ENCODE measurements at places on chromosomes 4 and X. TPM values are rescaled to one million over a fixed set of nuclear protein-coding genes. Genes with fewer than 3 reads are reported as not detected.

The GATA1 gene
- total RNA-seq, result 32.6 TPM

The IBSP gene
- total RNA-seq, result not detected

DNA sequence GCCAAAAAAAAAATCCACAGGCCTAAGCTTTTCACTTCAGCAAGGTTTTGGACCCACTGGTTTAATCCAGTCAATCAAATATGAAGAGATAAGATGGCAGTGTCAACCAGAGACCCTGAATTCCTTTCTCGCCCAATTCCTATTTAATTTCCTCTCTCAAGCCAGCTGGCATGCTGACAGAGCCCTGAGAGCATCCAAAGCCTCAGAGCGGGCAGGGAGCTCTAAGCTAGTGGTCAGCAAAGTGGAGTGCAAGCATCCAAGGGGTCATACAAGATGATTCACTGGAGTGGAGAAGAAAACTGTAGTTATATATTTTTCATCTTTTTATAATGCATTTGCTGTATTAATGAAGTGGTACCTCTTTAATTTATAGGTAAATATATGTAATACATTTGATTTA is 37.8 kb upstream of the PRPS2 start:
- DNase-seq, result no peak

- no peak for DNase-seq
These were observed 81.4 kb downstream of the TMEM131L start for GRCh38 chr4:153547520-153547919.

The STK26 gene
- total RNA-seq, result 17.8 TPM

The MAGEA2B gene
- total RNA-seq, result not detected

DNA sequence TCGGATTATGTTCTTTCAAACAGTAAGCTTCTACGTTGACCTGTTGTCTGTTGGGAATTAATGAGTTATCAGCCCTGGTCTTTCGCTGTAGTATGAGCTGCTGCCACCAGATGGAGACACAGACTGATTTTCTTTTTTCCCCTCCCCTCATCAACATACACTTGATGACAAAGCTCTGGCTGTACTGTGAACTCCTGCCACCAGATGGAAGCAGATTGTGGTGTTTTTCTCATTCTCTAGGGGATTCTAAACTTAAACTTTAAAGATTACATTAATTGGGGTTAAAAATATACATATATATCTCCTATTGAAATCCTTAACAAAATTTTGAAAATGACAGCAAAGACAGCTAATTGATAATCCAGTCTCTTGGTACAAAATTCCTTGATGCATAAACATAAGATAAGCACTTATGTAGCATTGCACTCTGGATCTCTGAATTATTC is 44.8 kb downstream of the SMS start:
- DNase-seq, result peak; percentile 82

DNA sequence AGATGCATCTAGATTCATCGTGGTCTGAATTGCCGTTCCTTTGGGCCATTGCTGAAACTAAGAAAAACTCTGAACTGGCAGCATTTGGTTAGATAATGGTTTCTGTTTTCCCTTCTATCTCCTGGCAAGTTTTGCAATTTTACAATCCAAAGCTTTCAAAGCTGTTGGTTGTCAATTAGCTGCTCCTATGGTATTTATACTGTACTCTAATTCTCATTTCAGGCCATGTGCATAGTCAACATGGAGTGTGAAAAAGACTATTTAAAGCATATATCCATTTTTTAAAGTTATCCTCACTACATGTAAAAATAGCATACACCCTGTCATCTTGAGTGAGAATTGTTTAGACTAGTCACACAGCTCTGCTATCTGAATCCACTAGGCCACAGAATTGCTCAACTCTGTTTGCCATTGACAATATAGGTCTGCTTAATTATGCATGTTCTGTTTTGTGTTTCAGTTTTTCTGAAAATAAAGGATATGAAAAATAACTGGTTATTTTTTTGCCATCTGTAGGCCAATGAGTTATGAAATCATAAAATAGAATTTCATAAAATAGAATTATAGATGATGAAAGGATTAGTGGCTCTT is 27.7 kb upstream of the TEC start:
- DNase-seq, result no peak

DNA sequence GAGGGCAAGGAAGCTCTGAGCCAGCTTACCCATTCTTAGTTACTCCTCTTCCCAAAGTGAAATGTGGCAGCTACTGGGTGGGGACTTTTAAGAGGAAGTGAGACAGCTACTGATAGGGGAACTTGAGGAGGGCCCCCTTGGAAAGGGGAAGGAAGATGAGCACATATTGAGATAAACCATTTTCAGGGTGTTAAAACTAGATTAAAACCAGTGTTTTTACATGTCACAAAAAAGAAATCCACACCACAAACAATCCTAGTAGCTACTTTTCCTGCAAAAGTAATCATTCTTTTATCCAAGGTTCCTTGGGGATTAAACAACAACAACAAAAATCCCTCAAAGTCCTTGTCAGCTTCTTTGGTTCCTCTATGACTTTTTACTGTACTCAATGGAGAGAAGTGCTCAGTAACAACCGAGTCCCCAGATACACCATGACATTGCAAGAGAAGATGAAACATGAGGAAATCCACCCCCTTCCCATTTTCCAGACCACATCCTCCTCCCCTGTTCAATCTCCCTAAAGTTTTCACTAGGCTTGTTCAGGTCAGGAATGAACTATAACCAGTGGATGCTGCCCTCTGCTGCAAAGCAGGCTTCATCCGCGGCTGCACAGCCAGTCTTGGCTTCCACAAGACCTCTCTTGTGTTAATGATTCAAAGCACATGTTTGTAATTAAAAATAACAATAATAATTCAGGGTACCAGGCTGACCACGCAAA is 113.5 kb upstream of the TMEM164 start:
- peak; percentile 40 for DNase-seq

The BBS7 gene
- 6.2 TPM for total RNA-seq

DNA sequence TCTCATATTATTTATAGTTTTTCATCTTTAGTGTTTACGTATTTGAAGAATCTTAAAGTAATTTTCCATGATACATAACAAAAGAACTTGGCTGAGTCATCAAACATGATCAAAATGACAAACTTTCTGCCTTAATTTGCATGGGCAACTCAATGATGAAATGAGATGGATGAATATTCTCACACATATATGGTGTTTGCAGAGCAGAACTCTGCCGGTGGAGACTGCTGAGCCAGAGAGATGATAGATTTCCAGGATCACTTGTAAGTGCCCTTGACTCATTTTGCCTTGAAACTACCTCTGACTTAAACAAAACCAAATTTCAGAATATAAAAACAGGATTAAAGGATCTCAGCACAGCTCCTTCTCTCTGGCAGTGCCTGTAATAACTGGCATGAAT is 38.2 kb downstream of the TRPC3 start:
- no peak for DNase-seq

- no peak for DNase-seq
These were observed 40.7 kb downstream of the KLHL8 start for GRCh38 chr4:87179751-87180150.

GRCh38 chr4:53748328-53748772 is 157.1 kb upstream of the LNX1 start:
- DNase-seq, result peak; percentile 8

- DNase-seq, result peak; percentile 47
These were observed 133.3 kb upstream of the ZIC3 start for GRCh38 chrX:137432609-137433008.

GRCh38 chr4:142408003-142408441 is 438.1 kb downstream of the INPP4B start:
- DNase-seq, result no peak

The TBX22 gene
- not detected for total RNA-seq

The NUP62CL gene
- 12.1 TPM for total RNA-seq

- DNase-seq, result no peak
These were observed 12.6 kb downstream of the P2RY10 start for GRCh38 chrX:78957768-78958130.

DNA sequence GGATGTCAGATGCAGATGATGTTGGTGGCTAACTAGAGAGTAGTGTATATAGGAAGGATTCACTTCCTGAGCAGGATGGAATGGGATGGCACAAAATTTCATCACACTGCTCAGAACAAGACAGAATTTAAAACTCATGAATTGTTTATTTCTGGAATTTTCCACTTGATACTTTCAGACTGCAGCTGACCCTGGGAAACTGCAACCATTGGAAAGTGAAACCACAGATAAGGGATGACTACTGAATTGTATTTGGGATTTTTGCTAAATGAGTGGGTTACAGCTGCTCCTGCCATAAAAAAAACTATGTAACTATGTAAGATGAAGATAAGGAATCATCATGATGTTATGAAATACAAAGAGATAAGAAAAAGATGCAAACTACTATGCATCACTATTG is 51.4 kb downstream of the NPY5R start:
- DNase-seq, result no peak

- no peak for DNase-seq
These were observed 69.0 kb upstream of the SPANXN1 start for GRCh38 chrX:145178268-145178667.

The TCEAL1 gene
- total RNA-seq, result 11.3 TPM

DNA sequence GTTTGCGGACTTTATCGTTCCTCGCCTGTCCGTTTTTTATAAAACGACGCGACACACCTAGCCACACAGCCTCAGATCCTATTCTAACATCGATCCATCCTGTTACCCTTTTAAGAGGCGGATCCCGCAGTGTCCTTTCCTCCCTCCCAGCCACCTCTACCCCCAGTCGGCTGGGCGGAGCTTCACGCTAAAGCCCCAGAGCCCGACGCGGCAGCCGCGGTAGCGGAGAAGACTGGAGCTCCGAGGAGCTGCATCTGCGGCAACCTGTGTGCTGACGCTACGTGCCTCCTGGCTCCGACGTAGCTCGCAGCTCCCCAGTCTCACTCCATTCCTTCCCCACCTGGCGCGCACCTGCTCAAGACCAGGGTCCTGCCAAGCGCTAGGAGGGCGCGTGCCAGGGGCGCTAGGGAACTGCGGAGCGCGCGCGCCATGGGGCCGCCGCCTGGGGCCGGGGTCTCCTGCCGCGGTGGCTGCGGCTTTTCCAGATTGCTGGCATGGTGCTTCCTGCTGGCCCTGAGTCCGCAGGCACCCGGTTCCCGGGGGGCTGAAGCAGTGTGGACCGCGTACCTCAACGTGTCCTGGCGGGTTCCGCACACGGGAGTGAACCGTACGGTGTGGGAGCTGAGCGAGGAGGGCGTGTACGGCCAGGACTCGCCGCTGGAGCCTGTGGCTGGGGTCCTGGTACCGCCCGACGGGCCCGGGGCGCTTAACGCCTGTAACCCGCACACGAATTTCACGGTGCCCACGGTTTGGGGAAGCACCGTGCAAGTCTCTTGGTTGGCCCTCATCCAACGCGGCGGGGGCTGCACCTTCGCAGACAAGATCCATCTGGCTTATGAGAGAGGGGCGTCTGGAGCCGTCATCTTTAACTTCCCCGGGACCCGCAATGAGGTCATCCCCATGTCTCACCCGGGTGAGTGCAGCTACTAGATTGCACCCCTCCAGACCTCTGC is at the start of gene RNF128:
RNF128 (plus strand) TSS at position 217 of the 953 bp plus-strand sequence; CDS start at position 430, 213 bp downstream.
- DNase-seq, result peak; percentile 23

- DNase-seq, result no peak
These were observed 9.0 kb downstream of the KLHL8 start for GRCh38 chr4:87211249-87211952.

GRCh38 chr4:154230723-154231122 is 260.9 kb downstream of the DCHS2 start:
- DNase-seq, result no peak

- no peak for DNase-seq
These were observed 67.0 kb downstream of the HPF1 start for GRCh38 chr4:169690787-169691186.

DNA sequence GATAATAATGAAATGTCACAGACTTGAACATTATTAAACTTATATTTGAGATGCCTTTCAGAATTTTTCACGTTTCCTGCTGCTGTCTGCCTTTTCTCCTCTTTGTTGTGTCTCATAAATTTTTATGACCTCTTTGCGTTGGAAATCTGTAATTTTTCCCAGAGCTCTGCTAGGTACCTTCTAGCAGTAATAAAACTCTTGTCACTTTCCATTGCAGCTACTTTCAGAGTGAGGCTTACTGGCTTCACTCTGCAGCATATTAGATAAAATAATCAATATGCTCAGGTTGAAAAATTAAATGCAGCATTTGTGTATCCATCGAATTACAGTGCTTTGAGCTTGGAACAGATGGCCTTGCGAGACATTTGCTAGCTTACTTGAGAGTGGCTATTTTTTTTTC is 689.0 kb downstream of the GRID2 start:
- no peak for DNase-seq

GRCh38 chr4:3036131-3036952 is 38.0 kb downstream of the HTT-AS start:
- DNase-seq, result no peak

- DNase-seq, result no peak
These were observed 39.2 kb upstream of the MSX1 start for GRCh38 chr4:4820261-4820660.
